Stomach (tissue), 19 donors: ENCODE measurements at places on chromosomes 16 and 17.

DNA sequence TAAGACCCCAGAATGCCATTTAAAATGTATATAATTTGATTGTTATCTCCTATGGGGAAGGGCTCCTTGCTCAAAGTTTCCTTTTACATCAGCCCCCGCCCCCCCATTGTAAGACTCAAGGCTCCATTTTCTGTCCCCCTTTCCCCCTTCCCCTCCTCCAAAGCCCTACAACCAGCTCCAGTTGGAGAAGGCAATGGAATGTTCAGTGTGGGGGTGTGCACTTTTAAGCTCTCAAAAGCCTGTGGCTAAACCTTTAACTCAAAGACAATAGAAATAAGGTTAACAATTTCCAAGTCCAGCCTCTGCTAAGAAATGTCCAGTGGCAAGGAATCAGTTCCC is 114.7 kb downstream of the NOG start:
- no peaks in the 10 kb centered on the region for H3K4me1 ChIP-seq
- no peak overlapping the region for H3K27ac ChIP-seq
- DNase-seq: no peak
- no peaks in the 10 kb centered on the region for H3K36me3 ChIP-seq
- peaks cover 25% of the 10 kb centered on the region for H3K27me3 ChIP-seq
- no peak overlapping the region for H3K4me3 ChIP-seq

DNA sequence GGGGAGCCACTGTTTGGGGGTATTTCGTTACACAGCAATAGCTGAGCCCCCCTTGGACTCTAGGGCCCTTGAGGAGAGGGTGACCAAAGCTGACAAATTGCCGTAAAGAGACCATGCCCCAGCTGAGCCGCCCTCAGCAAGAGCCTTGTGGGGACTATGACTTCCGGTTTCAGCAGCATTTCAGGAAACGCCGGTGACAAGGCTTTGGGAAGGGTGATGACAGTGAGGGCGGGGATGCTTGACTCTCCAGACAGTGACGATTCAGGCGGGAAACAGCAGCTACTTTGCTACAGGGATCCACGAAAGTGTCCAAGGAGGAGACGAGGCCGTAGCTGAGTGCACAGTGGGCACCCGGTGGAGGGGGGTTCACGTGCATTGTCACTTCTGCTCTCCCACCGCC is 360.8 kb downstream of the C16orf95 start:
- no peaks in the 10 kb centered on the region for H3K4me1 ChIP-seq
- H3K4me3 ChIP-seq: no peak overlapping the region
- no peak for DNase-seq

GRCh38 chr17:45129426-45129939 is 2.8 kb downstream of the PLCD3 start:
- H3K36me3 ChIP-seq: no peaks in the 10 kb centered on the region
- no peak overlapping the region for H3K4me3 ChIP-seq
- peaks cover 59% of the 10 kb centered on the region for H3K4me1 ChIP-seq
- peak; percentile 60 for DNase-seq

DNA sequence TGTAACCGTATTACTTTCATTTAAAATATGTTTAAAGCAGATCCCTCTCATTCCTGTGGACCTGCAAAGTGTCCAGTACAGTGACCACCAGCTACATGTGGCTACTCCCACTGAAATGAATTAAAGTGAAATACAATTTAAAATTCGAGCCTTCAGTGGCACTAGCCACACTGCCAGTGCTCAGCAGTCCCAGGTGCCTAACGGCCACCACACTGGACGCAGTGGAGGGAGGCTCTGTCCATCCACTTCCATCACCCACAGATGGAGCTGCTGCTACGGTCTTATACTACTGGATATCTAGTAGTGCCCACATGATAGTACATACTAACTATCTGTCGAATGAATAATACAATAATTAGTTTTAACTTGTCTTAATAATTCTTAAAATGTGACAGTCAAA is 2.3 kb upstream of the CBX2 start:
- H3K4me3 ChIP-seq: no peak overlapping the region
- H3K27ac ChIP-seq: no peak overlapping the region
- no peak for DNase-seq
- peaks cover 10% of the 10 kb centered on the region for H3K27me3 ChIP-seq

DNA sequence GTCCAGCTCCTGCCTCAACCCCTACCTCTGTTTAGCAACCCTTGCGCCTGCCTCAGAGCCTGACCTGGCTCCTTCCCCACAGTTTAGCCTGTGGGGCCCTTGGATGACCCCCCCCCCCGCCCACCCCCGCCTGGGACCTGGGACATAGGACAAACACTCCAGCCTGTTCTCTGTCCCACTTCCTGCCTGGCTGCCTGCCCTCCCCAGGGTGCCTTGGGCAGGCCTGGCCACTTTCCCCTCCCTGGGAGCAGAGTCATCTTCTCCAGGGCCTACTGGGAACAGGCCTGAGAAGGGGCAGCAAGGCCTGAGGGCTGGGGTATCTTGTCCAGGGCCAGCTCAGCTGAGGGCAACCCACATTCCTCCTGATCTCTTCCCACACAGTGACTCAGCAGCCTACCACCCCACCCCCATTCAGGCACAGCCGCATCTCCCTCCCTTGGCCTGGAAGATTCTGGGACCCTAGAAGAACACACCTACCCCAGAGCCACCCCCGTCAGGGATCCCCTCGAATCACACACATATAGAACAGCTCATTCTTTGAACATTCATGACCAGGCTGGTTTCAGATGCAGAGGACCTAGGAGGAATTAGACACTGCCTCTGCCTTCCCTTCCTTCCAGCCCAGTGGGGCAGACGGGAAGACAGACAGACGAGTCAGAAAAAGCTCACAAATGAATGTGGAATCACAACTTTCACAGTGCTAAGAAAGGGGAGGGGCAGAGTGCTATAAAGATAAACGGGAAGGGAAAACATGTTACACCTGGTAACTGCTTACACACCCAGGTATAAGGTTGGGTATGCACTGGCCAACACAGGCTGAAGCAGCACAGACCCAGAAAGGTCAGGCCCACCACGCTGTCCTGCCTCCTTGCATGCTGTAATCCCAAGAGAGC is 6.0 kb downstream of the FHOD1 start:
- no peaks in the 10 kb centered on the region for H3K27me3 ChIP-seq
- peak; percentile 91 for DNase-seq
- H3K4me3 ChIP-seq: no peak overlapping the region
- peak overlapping the region; percentile 95 for H3K27ac ChIP-seq
- peaks cover 35% of the 10 kb centered on the region for H3K36me3 ChIP-seq
- H3K4me1 ChIP-seq: peaks cover 50% of the 10 kb centered on the region

DNA sequence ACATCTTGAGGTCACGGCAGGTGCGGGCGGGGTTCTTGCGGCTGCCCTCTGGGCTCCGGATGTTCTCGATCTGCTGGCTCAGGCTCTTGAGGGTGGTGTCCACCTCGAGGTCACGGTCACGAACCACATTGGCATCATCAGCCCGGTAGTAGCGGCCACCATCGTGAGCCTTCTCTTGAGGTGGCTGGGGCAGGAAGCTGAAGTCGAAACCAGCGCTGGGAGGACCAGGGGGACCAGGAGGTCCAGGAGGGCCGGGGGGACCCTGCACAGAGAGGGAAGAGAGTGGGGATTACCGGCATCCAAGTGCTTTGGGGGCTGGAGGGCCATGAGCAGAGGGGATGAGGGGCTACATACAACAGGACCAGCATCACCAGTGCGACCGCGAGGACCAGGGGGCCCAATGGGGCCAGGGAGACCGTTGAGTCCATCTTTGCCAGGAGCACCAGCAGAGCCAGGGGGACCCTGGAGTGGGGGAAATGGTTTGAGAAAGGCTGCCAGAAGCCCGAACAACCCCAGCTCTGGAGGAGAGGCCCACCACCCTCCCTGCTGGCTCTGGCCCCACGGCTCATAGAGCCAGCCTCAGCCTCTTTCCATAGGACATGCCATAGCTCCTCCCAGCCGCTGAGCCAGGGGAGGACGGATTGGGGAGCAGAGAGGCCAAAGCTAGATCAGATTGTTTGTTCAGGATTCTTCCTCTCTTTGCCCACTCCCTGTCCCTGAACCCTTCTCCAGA is 14.6 kb downstream of the COL1A1 start:
- peaks cover 36% of the 10 kb centered on the region for H3K4me1 ChIP-seq
- peaks cover 69% of the 10 kb centered on the region for H3K36me3 ChIP-seq
- no peak overlapping the region for H3K27ac ChIP-seq

- no peaks in the 10 kb centered on the region for H3K36me3 ChIP-seq
- H3K4me3 ChIP-seq: no peak overlapping the region
- DNase-seq: no peak
- no peaks in the 10 kb centered on the region for H3K4me1 ChIP-seq
Observed at GRCh38 chr16:50933262-50933661, 191.4 kb downstream of the CYLD start.

DNA sequence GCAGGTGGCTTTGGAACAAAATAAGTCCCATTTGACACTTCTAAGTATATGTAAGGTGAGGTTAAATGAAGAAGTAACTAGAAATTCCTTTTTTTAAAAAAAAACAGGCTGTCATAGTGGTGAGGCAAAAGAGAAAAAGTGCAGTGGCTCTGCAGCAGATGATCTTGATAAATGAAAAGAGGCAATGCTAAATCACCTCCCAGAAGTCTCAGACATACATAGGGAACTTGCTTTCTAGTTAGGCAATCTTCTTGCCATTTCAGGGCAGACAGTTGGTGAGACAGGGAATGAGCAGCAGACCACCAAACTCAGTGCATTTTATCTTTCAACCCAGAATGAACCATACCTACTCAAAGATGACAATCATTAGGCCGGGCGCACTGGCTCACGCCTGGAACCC is 90.8 kb downstream of the MYO1D start:
- no peaks in the 10 kb centered on the region for H3K36me3 ChIP-seq
- no peak for DNase-seq
- H3K27ac ChIP-seq: no peak overlapping the region

DNA sequence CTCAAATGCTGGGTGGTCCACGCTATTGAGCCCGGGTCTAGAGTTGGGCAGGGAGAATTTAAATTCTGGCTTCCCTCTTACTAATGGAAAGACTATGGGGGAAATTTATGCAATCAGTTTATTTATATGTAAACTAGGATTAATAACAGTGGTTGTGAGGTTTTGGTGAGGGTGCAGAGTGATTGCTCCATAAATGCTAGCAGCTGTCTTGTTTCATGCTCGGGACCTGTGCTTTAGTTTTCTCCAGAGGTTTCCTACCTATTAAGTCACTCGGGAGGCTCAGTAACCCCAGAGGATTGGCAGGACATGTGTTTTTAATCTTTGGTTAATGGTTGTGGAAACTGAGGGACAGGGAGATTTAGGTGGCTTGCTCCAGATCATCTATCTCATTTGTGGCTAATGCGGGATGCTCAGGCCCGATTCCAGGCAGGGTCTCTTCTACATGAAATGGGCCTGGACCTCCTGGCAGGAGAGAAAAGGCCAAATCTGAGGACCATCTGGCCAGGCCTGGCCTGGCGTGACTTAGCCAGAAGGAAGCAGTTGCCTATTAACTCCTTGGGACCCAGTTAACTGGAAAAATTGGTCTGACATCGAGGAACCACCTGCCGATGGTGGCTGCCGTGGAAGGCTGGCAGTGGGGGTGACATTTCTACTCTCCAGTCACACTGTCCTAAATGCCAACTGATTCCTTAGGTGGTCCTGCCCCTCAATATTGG is 2.1 kb downstream of the PRCD start:
- no peak for DNase-seq
- H3K4me3 ChIP-seq: no peak overlapping the region
- H3K4me1 ChIP-seq: peaks cover 66% of the 10 kb centered on the region

DNA sequence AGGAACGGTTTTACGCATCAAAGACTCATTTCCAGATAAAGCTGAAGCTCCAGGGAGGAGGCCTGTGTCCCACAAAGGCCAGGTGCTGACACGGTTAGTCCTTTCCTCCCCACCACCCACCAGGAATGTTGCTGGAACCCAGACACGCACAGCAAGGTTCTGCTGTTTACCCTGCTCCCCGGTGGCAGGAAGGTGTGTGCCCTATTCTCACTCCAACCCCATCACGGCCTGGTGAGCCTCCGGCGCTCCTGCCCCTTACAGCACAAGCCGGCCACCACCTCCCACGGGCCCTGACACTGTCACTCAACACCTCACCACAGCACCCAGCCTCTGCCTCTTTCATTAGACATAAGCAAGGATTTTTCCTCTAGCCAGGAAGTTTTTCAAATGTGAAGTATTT is 47.8 kb downstream of the ANKRD11 start:
- no peaks in the 10 kb centered on the region for H3K36me3 ChIP-seq
- no peaks in the 10 kb centered on the region for H3K27me3 ChIP-seq
- no peak for DNase-seq
- H3K27ac ChIP-seq: peak overlapping the region; percentile 63
- H3K4me3 ChIP-seq: no peak overlapping the region

DNA sequence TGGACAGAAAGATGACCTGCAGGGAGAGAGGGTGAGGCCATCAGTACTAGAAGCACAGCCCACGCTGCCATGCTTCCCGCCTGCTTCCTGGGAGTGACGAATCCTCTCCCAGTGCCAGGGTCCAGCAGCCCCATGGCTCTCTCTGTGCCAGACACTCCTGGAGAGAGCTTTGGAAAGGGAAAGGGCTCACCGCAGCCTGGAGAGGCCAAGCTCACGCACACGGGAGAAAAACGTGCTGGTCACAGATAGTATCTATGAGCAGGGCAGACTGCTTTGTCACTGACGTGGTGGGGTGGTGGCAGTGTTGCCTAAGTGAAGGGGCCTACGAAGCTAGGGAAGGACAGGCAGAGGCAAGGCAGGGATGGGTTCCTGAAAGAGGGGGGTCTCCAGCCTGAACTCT is 5.4 kb downstream of the WBP2 start:
- DNase-seq: no peak
- H3K27me3 ChIP-seq: no peaks in the 10 kb centered on the region
- peaks cover 89% of the 10 kb centered on the region for H3K4me1 ChIP-seq
- peak overlapping the region; percentile 99 for H3K27ac ChIP-seq
- no peak overlapping the region for H3K4me3 ChIP-seq

GRCh38 chr16:85084841-85085510 is 27.3 kb downstream of the CIBAR2 start:
- H3K36me3 ChIP-seq: peaks cover 77% of the 10 kb centered on the region
- no peak overlapping the region for H3K27ac ChIP-seq
- no peaks in the 10 kb centered on the region for H3K27me3 ChIP-seq
- DNase-seq: no peak
- peaks cover 30% of the 10 kb centered on the region for H3K4me1 ChIP-seq

DNA sequence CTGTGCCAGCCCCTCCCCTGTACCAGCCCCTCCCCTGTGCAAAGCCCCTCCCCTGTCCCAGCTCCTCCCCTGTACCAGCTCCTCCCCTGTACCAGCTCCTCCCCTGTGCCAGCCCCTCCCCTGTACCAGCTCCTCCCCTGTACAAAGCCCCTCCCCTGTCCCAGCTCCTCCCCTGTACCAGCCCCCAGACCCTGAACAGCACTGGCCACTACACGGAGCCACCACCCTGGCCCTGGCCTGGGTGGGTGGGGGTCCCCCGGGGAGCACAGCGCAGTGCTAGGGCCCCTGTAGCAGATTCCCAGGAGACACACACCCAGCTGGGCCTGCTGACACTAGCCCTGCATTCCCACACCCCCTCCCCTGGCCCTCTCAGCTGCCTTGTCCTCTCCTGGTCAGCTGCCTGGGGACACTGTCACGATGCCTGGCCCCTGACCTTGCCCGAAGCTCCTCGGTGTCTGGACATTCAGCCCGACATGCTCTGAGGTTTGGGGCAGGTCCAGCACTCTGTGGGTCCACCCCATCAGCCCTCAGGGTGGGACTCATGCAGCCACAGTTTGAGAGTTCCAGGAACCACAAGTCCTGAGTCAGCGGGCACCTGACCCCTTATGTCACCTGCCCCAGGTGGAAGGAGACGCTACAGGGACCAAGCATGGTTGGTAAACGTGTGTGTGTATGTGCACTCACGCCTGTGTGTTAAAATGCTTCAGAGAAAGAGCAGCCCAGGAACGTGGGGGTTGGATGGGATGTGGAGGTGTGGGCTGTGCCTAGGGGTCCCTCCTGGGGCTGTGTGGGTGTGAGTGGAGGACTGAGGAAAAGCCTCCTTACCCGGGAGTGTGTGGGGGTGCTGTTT is 114.2 kb downstream of the METRNL start:
- DNase-seq: no peak
- no peaks in the 10 kb centered on the region for H3K36me3 ChIP-seq
- H3K4me1 ChIP-seq: peaks cover 26% of the 10 kb centered on the region
- no peak overlapping the region for H3K27ac ChIP-seq
